Activated CD4-positive, alpha-beta T cell treated with anti-CD3 and anti-CD28 coated beads for 36 hours (primary cell): ENCODE measurements at places on chromosomes 16 and 17. TPM values are rescaled to one million over a fixed set of nuclear protein-coding genes. Genes with fewer than 3 reads are reported as not detected.

GRCh38 chr17:7841396-7841914, 7.4 kb downstream of the KDM6B start:
- DNase-seq = peak; percentile 97

GRCh38 chr16:3038256-3038655, 1.5 kb upstream of the BICDL2 start:
- no peak for DNase-seq

DNA sequence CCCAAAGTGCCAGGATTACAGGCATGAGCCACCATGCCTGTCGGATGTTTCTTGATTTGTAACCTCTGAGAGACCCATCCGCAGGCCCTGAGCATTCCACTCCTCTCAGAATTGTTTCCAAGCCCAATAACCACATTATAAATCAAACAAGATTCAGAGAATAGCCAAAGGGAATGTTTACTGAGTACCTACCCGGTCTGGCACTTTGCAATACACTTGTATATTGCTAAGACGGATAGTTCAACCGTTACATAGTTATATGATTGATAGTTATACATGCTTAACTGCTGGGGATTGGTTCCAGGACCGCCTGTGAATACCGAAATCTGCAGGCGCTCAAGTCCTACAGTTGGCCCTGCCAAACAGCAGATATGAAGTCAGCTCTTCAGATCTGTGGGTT, 3.0 kb upstream of the KAT8 start:
- no peak for DNase-seq

GRCh38 chr17:36939802-36940312, 2.6 kb downstream of the LHX1 start:
- no peak for DNase-seq

DNA sequence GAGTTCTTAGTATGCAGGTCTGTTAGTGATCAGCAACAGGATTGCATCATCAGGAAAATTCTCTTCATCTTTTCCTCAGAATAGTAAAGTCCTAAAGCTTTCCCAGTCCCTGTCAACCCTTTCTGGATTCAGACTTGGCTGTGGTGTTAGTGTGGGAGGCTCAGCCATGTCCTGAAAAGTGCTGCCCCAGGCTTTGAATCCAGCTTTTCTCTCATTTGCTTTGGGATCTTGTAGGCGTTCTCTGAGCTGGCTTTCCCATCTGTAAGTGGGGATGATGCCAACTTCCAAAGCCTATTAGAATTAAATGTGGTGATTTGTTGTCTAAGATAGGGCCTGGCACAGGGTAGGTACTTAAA, 3.0 kb downstream of the ALKBH5 start:
- DNase-seq = no peak

DNA sequence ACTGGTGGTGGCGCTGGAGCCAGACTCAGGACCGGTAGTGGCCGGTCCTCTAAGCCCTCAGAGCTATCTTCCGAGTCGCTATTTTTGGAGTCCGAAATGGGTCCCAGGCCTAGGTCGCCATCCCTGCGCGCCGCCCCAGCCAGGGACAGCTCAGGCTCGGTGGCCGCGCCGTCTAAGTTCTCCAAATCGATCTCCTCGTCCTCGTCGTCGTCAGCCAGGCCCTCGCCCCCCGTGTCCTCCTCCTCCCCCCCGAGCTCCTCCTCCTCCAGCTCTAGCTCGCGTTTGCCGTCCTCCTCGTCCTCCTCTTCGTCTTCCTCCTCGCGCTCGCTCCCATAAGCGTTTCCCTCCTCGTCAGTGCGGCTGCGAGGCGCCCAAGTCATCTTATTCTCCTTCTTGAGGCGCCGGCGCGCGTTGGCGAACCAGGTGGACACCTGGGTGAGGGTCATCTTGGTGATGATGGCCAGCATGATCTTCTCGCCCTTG, 1.6 kb downstream of the IRX3 start:
- peak; percentile 16 for DNase-seq

DNA sequence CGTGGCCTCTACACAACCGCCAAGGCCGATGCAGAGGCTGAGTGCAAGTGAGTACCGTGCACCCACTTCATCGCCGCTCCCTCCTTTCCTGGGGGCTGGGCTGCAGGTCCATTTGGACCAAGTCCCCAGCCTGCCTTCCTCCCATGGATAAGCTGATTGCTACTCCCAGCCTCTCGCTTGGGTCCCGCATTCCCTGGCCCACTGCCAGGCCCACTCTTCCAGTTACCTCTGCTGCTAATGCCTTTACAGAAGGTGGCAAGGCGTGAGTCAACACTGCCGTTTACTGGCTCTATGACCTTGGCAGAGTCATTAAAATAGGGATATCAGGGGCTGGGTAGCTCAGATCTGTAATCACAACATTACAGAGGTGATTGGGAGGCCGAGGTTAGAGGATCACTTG, 11.2 kb downstream of the SULT1A2 start:
- no peak for DNase-seq

- DNase-seq = peak; percentile 61
Measured at GRCh38 chr17:72422505-72423285, 301.9 kb downstream of the SOX9 start.

The WFDC1 gene
- total RNA-seq = not detected

- DNase-seq = no peak
Measured at GRCh38 chr16:84475643-84476240, 28.7 kb downstream of the MEAK7 start.

- no peak for DNase-seq
Measured at GRCh38 chr17:34909040-34909439, 52.2 kb downstream of the CCT6B start.

The SPATA22 gene
- 1.6 TPM for total RNA-seq

- DNase-seq = no peak
Measured at GRCh38 chr16:67653128-67653788, 6.8 kb downstream of the ACD start.

GRCh38 chr17:42748908-42749798, 4.3 kb upstream of the EZH1 start:
- no peak for DNase-seq

DNA sequence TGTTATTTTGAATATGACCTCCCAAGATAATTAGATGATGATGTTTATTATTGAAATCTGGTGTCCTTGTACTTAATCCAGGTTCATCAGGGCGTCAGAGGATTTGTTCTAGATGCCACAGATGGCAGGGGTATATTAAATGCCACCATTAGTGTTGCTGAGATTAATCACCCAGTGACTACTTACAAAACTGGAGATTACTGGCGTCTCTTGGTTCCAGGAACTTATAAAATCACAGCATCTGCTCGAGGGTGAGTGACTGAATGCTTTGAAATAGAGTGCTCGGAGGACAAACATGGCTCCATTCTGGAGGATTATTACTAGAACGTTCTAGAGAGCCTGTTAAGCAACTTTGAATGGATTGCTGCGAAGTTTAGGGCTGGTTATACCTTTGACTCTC, 33.5 kb upstream of the GOSR1 start:
- no peak for DNase-seq

- peak; percentile 62 for DNase-seq
Measured at GRCh38 chr17:42682722-42683403, 532 bp downstream of the CNTNAP1 start.

DNA sequence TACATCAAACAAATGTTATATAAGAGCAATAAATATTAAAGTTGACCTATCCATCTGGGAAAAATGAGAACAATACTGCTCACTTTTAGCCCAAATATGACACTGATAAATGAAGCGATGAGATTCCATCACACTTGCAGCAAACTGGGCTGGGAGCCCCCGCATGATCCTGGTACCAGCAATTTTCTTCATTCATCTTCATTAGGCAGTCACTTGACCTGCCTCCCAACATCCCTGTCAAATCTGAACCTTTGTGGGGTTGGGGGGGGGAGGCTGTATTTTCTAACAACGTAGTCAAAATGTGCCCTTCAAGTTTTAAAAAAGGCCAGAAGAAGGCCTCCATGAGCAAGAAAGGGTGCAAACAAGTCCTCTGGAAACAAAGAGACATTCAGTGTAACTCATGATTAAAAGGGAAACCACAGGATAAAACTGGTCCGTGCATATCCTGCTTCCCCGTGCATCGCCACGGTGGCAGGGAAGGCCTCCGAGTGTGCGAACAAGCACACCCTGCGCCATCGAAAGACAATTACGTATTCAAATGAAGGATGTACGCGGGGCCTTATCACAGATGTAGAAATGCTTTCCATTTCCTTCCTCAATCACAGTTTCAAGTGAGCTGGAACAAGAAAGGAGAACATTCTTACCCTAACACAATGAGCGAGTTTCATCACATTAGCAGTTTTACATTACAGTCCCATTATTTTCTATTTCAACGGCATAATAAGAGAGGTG, 48.4 kb downstream of the TOX3 start:
- DNase-seq = no peak

DNA sequence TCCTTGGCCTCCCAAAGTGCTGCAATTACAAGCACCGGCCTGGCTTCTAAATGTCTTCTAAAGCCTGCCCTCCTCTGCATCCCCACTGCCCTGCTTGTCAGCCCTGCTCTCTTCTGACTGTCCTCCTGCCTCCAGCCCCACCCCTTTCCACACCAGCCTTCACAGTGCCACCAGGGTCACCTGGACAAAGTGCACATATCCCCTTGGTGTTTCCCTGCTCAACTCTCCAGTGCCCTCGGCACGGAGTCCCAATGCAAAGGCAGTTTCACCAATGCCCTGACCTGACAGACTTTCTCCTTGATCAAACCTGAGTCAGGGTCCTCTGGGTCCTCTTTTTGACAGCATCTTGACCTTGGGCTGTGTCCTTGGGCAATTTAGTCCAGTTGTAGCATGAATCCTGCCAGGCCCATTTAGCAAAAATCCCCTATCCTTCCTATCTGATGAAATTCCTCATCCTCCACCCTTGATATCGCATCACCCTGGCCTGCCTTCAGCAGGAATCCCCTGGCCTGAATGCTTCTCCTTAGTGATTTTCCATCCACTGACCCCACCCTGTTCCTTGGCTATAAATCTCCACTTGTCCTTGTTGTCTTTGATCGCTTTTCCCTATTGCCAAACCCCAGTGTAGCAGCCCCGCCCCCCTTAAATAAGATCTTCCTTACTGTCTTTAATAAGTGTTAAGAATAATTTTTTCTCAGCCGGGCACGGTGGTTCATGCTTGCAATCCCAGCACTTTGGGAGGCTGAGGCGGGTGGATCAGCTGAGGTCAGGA, 42.7 kb upstream of the ETV4 start:
- no peak for DNase-seq

The ST6GALNAC2 gene
- 0.32 TPM for total RNA-seq

The KRT222 gene
- total RNA-seq = not detected
